Progenitor cell of endocrine pancreas (in vitro differentiated cells): ENCODE measurements at places on chromosomes 13 and 19. TPM values are rescaled to one million over a fixed set of nuclear protein-coding genes. Genes with fewer than 3 reads are reported as not detected.

Gene AMER2
- total RNA-seq = 0.05 and 0.07 TPM in 2 replicates

Gene FGF14
- total RNA-seq = 4.6 and 5.0 TPM in 2 replicates

Gene PRSS57
- not detected in 2 replicates for total RNA-seq

Gene IZUMO2
- total RNA-seq = not detected in 2 replicates

Gene C19orf85
- total RNA-seq = not detected in 2 replicates

Gene FXYD7
- not detected in 2 replicates for total RNA-seq

Gene ZNF99
- not detected in 2 replicates for total RNA-seq

Gene ZNF724
- 21.7 and 22.1 TPM in 2 replicates for total RNA-seq

Gene PEAK3
- total RNA-seq = not detected in 2 replicates

Gene KIR2DL1
- total RNA-seq = not detected in 2 replicates

Gene ZNF653
- total RNA-seq = 17.6 and 21.8 TPM in 2 replicates

Gene RFPL4A
- total RNA-seq = not detected in 2 replicates

Gene ELANE
- total RNA-seq = not detected in 2 replicates

Gene ZSCAN5B
- not detected in 2 replicates for total RNA-seq

Gene ONECUT3
- total RNA-seq = 41.9 and 42.9 TPM in 2 replicates

Gene CCDC8
- total RNA-seq = 31.6 and 33.8 TPM in 2 replicates

Gene ZNF229
- total RNA-seq = 18.3 and 18.4 TPM in 2 replicates
